ENCODE measurements at places on chromosomes 11 and 22.

DNA sequence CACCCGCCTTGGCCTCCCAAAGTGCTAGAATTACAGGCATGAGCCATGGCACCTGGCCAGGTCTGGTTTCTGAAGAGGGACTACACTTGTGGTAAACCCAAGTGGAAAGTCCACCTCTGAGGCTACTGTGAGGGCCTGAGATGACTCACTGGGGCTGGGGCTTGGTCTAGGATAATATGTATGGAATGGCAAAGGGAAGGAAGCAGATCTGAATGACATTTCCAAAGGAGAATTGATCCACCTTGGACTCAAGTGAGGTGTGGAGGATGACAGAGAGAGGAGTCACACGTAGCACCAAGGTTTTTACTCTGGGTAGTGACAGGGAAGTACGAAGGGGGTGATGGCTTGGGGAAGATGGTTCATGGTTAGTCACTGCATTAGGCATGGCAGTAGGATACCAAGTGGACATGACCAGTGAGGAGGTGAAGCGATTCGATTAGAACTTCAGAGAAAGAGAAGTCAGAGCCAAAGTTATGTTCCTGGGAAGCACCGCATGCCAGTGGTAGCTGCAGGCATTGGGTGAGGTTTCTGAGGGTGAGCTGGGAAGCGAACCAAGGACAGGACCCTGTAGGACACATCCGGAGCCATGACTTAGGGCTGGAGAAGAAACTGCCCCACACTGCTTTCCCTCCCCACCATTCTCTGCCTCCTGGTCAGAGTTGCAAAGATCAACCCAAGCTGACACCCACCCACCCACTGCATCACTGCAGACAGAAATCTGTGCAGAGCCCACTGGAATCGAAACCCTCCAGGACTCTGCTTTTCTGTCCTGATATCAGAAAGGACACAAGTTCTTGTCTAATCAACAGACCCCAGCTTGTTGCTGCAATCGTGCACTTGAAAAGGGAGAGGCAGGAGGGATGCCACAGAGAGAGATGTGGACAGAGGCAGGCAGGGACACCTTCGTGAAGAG is 13.0 kb upstream of the BCL9L start:
- peaks cover 25% of the 10 kb centered on the region for H3K4me1 ChIP-seq
- H3K4me3 ChIP-seq, result peak overlapping the region; percentile 20
- no peaks in the 10 kb centered on the region for H3K36me3 ChIP-seq
- peak overlapping the region; percentile 65 for H3K27ac ChIP-seq
- DNase-seq, result no peak

DNA sequence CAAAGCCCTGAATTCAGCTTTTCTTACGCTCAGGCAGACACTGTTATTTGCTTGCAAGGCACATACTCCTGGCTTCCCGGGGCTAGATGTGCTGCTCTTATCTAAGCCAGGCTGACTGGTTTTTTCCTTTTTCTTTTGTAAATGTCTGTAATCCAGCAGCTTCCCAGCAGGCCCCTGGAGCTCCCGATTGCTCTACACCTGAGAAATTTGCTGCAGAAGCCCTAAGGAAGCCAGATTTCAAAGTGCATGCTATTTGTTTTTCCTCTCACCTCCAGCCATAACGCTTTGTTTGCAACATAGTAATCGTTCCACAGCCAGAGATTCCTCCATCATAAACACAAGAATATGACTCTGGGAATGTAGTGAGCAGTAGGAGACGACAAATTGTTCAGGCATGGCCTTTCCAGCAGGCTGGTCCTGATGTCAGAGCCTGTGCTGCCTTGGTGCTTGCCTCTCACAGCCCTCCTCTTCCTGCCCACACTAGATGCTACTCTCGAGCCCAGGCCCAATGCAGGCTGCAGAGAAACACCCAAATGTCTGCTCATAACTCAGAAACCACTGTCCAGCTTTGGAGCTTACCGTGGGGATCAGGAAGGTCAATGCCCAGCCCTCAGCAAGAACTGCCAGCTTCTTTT is 54.7 kb upstream of the SLC6A5 start:
- peaks cover under 1% of the 10 kb centered on the region for H3K27me3 ChIP-seq
- H3K4me3 ChIP-seq, result no peak overlapping the region
- no peak for DNase-seq
- H3K36me3 ChIP-seq, result no peaks in the 10 kb centered on the region
- no peaks in the 10 kb centered on the region for H3K4me1 ChIP-seq

DNA sequence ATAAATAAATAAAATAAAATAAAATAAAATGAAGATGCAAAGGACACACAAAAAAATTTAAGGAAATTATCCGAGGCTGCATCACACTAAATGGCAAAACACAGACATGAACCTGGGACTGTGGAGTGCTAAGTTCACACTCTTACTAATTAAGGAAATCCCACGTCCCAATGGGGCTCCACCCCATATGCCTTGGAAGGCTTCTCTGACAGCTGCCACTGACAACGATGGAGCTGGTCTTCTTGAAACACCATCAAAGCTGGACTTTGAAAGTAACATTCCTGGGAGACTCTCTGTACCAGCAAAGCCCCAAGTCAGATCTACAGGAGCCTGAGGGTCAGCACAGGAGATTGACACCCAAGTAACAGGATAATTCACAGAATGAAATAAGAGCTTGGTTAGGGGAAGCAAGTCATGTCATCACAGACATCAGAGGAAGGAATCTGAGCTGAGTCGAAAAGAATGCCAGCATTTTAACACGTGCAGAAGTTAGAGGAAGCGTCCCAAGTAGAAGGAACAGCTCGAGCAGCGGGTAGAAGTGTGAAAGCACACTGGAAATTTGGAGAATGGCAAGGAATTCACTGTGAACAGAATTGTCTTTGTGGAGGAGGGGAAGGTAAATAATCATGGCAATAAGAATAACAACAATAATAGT is 13.8 kb downstream of the TPST2 start:
- peaks cover 91% of the 10 kb centered on the region for H3K4me1 ChIP-seq
- peaks cover 29% of the 10 kb centered on the region for H3K36me3 ChIP-seq
- H3K27me3 ChIP-seq, result no peaks in the 10 kb centered on the region
- peak overlapping the region; percentile 56 for H3K27ac ChIP-seq
- no peak for DNase-seq
- no peak overlapping the region for H3K4me3 ChIP-seq

DNA sequence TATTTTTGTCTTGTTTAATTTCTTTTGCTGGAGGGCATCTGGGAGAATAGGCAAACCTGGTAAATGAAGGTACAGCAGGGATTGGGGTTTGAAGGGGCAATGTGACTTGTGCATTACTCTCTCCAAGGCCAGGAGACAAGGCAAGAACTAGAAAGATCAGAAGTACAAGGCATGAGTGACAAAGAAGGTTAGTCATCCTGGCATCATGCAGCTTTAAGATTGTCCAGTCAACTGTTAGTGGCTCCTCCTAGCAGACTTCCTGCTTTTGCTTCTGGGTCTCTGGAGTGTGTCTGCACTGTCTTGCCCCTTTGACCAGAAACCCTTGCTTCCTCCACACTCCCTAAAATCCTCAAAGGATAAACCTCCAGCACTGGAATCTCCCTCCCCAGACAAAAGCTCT is 27.2 kb upstream of the GLYATL1 start:
- H3K27me3 ChIP-seq, result peaks cover 14% of the 10 kb centered on the region
- H3K4me1 ChIP-seq, result peaks cover 2% of the 10 kb centered on the region
- peaks cover 13% of the 10 kb centered on the region for H3K36me3 ChIP-seq
- H3K27ac ChIP-seq, result no peak overlapping the region
- no peak overlapping the region for H3K4me3 ChIP-seq
- DNase-seq, result no peak

- H3K36me3 ChIP-seq, result peaks cover 65% of the 10 kb centered on the region
- H3K27me3 ChIP-seq, result no peaks in the 10 kb centered on the region
- no peak overlapping the region for H3K4me3 ChIP-seq
- DNase-seq, result no peak
- H3K4me1 ChIP-seq, result peaks cover 51% of the 10 kb centered on the region
- no peak overlapping the region for H3K27ac ChIP-seq
Measured at GRCh38 chr22:26681395-26681821, 24.0 kb downstream of the MIAT start.

- no peak overlapping the region for H3K27ac ChIP-seq
- DNase-seq, result no peak
- peaks cover 10% of the 10 kb centered on the region for H3K36me3 ChIP-seq
- H3K4me3 ChIP-seq, result no peak overlapping the region
Measured at GRCh38 chr11:63504933-63505586, 824 bp upstream of the LGALS12 start.

DNA sequence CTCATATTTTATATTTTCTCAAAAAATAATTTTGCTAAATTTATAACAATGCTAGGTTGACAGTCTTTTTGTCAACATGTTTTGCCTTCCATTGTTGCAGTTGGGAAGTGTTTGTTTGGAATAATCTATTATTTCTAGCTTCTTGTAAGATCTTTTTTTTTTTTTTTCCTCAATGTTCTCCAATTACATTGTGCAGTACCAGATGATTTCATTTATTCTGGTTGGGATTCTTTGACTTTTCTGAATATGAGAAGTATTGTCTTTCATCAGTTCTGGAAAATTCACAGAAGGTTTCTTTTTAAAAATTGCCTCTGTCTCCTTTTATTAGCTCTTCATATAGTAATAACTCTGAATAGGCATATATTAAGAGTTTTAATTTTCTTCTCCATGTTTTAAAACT is 245.4 kb downstream of the DYNC2H1 start:
- DNase-seq, result no peak
- H3K27ac ChIP-seq, result no peak overlapping the region
- H3K36me3 ChIP-seq, result no peaks in the 10 kb centered on the region
- no peaks in the 10 kb centered on the region for H3K27me3 ChIP-seq
- H3K4me1 ChIP-seq, result no peaks in the 10 kb centered on the region
- H3K4me3 ChIP-seq, result no peak overlapping the region

DNA sequence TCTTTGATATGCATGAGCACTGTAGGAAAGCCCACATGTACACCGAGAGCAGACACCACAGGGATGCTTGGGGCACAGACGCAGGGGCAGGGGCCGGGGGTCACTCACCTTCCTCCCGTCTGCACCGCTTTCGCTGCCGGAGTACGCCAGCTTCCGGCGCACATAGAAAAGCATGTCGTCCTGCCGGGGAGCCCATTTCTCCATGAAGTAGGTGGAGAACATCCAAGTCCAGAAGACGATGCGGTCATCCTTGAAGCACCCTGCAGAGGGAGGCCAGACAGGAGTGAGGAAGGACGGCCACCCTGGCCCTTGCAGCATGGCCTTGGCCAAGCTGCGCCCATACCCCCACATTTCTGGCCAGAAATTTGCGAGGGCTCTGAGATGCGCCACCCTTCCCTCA is 28.8 kb downstream of the KIAA0930 start:
- no peak overlapping the region for H3K4me3 ChIP-seq
- H3K36me3 ChIP-seq, result peaks cover 6% of the 10 kb centered on the region
- H3K4me1 ChIP-seq, result peaks cover 8% of the 10 kb centered on the region
- DNase-seq, result no peak
- H3K27ac ChIP-seq, result no peak overlapping the region
- H3K27me3 ChIP-seq, result no peaks in the 10 kb centered on the region

GRCh38 chr11:135046986-135047385 is 634.9 kb upstream of the B3GAT1 start:
- peaks cover 21% of the 10 kb centered on the region for H3K27me3 ChIP-seq
- no peaks in the 10 kb centered on the region for H3K36me3 ChIP-seq
- H3K4me3 ChIP-seq, result no peak overlapping the region

- no peak for DNase-seq
- H3K4me3 ChIP-seq, result no peak overlapping the region
- no peaks in the 10 kb centered on the region for H3K27me3 ChIP-seq
- H3K36me3 ChIP-seq, result peaks cover 2% of the 10 kb centered on the region
- H3K27ac ChIP-seq, result no peak overlapping the region
- H3K4me1 ChIP-seq, result peaks cover 16% of the 10 kb centered on the region
Measured at GRCh38 chr11:60968223-60968622, 3.3 kb upstream of the CD6 start.

DNA sequence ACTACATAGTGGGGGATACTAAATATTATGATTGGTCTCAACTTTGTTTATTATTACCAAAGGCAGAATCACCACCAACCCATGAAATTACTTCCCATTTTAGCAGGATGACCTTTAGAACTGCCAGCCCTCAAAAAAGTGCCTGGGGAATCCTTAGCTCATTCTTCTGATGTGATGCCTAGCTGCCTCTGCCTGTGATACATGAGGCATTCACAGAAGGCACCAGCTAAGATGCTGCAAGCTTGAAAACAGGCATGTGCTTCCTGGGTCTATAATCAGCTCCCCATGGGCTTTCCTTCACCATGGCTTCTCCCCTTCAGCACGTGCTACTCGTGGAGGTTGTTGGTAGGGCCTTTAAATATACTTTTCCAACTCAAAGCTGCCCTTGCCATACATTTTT is 50.4 kb upstream of the ARHGAP20 start:
- H3K4me3 ChIP-seq, result no peak overlapping the region
- H3K36me3 ChIP-seq, result no peaks in the 10 kb centered on the region
- DNase-seq, result no peak
- peaks cover 4% of the 10 kb centered on the region for H3K27me3 ChIP-seq
- no peaks in the 10 kb centered on the region for H3K4me1 ChIP-seq
- no peak overlapping the region for H3K27ac ChIP-seq

DNA sequence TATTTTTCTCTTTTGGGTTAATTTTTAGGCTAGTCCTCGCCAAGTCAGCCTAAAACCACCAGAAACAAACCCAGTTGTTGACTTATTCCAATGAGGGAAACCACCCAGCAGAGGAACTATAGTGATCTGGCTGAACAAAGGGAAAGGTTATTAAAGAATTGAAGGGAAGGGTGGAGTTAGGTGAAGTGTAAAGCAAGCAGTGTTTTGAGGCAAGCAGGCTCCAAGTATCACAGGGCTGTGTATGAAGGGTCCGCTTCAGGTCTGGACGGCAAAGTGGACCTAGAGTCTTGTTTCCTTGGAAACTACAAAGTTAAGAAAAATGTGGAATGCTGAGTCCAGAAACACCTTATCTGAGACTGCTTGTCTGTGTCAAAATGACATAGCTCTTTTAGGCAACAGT is 3.2 kb upstream of the TCN2 start:
- H3K4me1 ChIP-seq, result peaks cover 6% of the 10 kb centered on the region
- DNase-seq, result no peak
- no peak overlapping the region for H3K27ac ChIP-seq
- H3K4me3 ChIP-seq, result no peak overlapping the region
- peaks cover 2% of the 10 kb centered on the region for H3K27me3 ChIP-seq

DNA sequence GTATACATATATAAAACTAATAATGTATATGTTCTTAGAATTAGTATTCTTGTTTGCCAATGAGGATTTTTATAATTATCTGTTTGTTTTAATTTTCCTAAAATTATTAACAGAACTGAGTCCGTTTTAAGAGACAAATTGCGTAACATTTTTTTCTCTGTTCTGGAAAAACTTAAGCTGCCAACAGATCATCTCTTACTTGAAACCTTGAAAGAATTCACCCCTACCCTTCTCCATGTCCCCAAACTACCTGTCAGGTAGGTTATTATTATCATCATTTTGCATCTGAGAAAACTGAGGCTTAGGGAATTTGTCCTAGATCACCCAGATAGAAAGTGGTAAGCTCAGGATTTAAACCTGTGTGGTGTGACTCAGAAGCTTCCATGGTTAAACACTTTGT is 14.7 kb downstream of the SLC5A4 start:
- peaks cover 4% of the 10 kb centered on the region for H3K27me3 ChIP-seq
- H3K27ac ChIP-seq, result no peak overlapping the region
- H3K36me3 ChIP-seq, result no peaks in the 10 kb centered on the region
- H3K4me3 ChIP-seq, result no peak overlapping the region
- no peaks in the 10 kb centered on the region for H3K4me1 ChIP-seq

- no peaks in the 10 kb centered on the region for H3K36me3 ChIP-seq
- no peak overlapping the region for H3K27ac ChIP-seq
- DNase-seq, result no peak
- H3K27me3 ChIP-seq, result peaks cover 8% of the 10 kb centered on the region
Measured at GRCh38 chr11:117670443-117670842, 126.6 kb downstream of the DSCAML1 start.

All from naive thymus-derived CD8-positive, alpha-beta T cell (primary cell).